Pons (tissue), 1 donor: ENCODE measurements at places on chromosomes 1 and 21.

DNA sequence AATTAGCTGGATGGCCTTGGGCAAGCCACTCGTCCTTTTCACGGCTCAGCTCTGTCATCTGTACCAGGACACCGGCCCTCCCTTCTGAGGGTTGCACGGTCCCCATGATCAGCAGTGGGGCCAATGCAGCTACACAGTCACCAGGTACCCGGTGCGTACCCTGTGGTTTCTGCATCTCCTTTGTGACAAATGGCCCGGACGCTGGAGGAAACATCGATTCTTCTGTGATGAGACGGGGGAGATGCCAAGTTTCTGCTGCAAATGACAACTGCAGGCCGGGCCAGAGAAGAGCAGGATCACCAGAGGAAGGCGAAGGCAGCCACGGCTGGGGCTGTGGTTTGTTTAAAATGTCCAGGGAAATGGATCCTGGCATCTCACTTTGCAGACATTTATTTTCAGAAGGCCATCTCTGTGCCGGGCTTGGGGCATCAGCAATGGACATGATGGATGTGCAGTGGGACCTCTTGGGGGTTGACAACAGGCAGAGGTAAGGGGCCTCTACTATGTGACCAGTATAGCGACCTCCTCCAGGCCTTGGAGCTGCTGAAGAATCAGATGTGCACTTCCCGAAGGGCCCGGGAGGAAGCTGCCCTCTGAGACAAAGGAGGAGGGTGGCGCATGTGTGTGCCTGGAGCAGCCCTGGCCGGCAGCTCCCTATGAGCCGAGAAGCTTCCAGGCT, 221.9 kb upstream of the C1orf174 start:
- DNase-seq = no peak

GRCh38 chr21:37176716-37177115, 90.4 kb downstream of the VPS26C start:
- DNase-seq = no peak

DNA sequence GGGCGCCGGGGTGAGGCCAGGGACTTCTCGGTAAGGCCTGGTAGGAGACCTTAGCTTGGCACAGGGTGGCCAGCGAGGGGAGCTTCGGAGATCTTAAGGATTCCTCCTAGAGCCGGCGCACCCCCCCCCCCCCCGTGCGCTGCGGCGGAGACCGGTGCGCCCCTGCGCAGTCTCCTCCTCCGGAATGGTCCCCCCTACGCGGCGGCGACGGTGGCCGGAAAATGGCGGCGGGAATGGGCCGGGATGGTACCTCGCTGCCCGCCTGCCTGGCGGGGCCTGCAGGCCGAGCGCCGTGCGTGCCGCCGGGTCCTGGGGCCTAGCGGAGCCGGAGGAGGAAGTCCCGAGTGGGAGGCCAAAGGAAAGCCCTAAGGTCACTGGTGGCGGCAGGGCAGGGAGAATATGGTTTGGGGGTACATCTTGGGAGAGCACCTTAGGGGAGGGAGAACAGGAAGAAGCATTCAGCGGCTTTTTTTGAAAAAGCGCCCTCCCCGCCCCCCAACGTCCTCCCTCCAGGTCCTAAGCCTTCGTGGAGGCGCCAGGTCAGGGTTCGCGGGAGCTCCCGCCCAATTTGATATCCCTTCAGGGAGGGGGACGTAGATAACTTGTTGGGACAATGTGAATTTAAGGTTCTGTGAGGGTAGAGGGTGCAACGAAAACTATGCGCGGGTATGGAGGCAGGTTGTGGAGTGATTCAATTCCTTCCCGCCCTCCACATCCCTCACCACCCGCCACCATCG, 429 bp downstream of the SRRM1 start:
- no peak for DNase-seq

- DNase-seq = no peak
Measured at GRCh38 chr1:227603327-227603726, 40.0 kb downstream of the ZNF678 start.

- DNase-seq = no peak
Measured at GRCh38 chr21:28975397-28975796, 17.3 kb downstream of the LTN1 start.

DNA sequence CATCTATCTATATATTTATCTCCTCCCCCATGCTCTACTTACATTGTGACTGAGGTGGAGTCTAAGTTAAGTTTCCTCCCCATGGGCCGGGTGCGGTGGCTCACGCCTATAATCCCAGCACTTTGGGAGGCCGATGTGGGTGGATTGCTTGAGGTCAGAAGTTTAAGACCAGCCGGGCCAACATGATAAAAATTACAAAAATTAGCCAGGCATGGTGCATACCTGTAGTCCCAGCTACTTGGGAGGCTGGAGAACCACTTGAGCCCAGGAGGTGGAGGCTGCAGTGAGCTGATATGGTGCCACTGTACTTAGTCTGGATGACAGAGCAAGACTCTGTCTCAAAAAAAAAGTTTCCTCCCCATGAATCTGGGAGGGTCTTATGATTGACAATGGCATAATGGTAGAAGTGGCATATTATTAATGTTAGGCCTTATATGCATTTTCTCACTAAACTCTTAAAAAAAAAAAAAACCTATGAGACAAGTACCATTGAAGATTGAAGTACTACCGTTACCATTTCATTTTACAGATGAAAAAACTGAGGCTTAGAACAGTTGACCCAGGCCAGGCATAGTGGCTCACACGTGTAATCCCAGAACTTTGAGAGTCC, 11.2 kb downstream of the F11R start:
- no peak for DNase-seq

GRCh38 chr21:36145259-36145658, 10.4 kb downstream of the CBR3 start:
- no peak for DNase-seq

- DNase-seq = no peak
Measured at GRCh38 chr1:234886081-234886984, 242.3 kb downstream of the TOMM20 start.
